ENCODE measurements at places on chromosomes 1 and 21.

DNA sequence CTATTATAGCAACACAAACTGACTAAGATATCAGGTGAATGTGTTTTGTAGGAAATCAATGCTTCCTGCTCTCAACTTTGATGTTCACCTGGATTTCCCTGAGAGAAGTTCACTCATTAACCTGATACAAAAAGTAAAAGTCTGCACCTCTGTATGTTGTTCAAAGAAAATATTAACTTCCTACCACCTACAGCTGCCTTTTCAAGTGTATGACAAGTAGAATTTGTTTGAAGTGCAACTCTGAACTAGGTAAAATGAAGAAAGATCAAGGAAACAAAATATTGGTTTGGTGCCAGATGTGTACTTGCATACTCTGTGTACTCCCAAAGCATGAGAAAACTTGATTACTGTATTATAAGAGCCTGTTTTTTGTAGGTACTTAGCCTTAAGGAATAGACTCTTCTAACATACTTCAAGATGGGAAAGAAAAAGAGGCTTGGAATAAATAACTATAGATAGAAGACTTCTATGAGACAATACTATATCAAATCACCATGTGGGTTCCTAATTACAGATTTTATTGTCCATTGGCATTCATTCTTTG is 193.4 kb downstream of the APP start:
- no peak for DNase-seq

DNA sequence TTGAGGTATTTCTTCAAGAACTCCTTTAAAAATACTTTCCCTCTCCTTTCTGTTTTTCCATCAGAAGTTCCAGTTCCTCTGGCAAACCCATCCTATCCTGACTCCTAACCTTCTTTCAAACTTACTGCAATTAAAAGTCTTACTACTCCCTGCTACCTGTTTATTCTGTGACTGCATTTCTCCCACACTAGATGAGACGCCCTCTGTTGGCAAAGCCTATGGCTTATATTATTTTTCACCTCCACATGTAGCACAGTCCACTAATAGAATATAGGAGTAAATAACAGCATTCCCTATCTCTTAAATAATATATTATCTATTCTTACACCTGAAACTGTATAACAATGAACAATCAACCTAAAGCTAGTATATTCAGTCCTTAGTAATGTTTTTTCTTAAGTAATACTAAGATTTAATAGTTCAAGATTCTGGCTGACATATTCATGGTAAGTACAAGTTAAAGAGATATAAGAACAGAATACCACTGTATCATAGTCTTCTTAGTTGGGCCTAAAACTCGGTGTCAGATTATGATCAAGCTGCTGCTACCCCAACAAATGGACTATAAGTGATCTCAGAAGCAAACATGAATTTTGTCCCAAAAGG is 54.8 kb downstream of the RAB3GAP2 start:
- no peak for DNase-seq

DNA sequence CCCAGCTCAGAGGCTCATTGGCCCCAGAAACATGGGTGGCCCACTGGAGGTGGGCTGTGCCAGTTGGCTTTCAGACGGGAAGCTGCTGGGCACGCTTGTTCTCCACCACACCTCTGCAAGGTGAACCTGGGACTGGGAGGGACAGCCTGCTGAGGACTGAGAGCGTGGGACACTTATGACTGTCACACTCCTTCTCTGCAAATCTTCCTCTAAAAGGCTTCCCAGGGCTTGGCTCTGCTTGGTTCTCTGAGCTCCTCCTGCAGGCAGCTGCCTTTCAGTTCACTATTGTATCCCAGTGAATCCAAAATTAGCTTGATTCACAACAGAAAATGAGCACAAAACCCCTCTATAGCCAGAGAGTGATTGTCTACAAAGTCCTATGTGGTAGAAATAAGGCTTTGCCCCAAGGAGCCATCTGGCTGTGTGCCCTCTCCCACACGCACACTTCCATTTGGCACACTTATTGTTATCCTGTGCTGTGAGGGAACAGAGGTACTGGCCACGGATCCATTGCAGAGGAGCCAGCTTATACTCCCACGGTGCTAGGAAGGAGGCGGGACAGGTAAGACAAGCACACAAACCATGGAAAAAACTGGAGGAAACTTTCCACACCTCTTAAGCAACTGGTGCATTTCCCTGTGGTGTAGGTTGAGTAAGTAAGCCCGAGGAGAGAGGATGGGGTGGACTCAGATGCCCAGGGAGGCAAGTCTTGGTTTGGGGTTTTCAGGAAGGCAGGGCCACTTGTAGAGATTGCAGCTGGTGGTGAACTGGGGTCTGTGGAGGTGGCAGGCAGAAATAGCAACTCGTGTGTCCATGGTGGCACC is 18.9 kb upstream of the BTG2 start:
- no peak for DNase-seq

GRCh38 chr1:167871331-167871730 is 42.6 kb downstream of the ADCY10 start:
- DNase-seq = no peak
